ENCODE measurements at places on chromosomes 11 and 22.
A peak's percentile ranks its signal among the peaks of the same experiment; 100 is the strongest.

GRCh38 chr11:30990625-30991296, 378.8 kb downstream of the DCDC1 start:
- DNase-seq: no peak

GRCh38 chr11:64844330-64845128, at the start of gene CDC42BPG:
Gene CDC42BPG, minus strand, starts transcription at chr11:64844653. Its CDS starts 84 bp downstream, at chr11:64844569.
- DNase-seq: peak; percentile 69

DNA sequence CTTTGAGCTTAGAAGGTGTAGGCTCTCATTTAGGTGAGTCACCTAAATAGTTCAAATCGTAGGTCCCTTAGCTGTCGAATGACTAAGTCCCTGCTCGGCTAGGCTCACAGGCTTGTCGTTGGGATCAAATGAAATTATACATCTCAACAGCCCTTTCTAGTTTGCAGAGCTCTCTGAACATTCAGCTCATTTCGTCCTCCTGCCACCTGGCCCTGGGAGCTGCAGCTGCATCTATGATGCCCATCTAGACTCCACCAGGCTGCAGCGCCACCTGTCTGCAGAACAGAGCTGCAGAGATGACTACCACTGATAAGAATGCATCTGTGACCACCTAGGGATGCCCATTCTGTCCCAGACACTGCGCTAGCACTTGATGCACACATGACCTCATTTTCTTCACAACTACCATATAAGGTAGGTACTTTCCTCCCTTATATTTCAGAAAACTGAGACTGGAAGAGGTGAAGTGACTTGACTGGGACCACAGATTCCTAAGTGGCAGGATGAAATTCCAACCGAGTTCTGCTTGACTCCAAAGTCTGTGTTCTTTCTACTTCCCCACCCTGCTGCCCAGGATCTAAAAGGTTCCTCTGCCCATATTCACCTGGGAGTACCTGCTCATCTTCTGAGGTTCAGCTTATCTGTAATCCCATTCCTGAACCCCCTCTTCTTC, 141.1 kb upstream of the NARS2 start:
- peak; percentile 40 for DNase-seq

DNA sequence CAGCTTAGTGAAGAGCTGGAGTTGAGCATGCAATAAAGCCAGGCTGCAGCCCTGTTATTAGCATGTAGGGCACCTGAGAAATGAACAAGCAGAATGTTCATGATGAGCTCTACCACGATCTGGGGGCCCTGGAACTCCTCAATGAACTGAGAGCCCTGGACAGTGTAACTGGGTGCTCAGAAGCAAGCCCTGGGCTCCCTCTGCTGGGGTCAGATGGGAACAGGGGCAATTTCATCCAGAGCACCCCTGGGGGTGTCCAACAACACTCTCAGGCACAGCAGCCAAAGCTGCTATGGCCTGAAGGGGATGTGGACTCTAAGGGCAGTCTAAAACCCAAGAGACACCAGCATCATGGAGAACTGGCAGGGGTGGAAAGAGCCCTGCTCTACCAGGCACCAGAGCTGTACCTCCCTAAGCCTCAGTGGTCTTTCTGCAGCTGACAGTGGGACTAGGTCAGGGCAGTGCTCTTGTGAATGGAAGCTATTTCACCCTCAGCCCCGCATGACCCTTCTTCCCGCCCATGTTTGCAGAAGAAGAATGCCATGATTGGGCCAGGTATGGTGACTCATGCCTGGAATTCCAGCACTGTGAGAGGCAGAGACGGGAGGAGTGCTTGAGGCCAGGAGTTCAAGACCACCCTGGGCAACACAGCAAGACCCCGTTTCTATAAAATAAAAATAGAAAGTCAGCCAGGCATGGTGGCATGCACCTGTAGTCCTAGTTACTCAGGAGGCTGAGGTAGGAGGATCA, 28.9 kb downstream of the THOC5 start:
- DNase-seq: peak; percentile 20

- DNase-seq: no peak
These were observed 109.5 kb downstream of the CCDC81 start for GRCh38 chr11:86483940-86484794.

GRCh38 chr11:60059052-60059451, 2.6 kb downstream of the MS4A3 start:
- no peak for DNase-seq

DNA sequence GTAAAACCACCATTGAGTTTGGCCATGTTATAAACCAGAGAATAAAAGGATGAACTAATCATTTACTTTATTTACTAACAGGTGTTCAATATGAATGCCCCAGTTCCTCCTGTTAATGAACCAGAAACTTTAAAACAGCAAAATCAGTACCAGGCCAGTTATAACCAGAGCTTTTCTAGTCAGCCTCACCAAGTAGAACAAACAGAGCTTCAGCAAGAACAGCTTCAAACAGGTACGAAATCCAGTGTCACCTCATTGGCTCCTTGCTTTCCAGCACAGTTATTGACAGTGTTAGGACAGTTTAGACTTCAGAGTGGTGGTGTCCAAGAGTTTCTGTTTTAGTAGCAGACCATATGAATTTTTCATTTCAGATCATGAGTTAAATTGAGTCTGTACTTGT, 13.6 kb upstream of the NAT10 start:
- no peak for DNase-seq

All from stimulated activated CD4-positive, alpha-beta T cell treated with anti-CD3 and anti-CD28 coated beads, Interleukin-4, amount 100 ng/mL, for 1 hour (primary cell).